Peyer's patch (tissue), 4 donors: ENCODE measurements at places on chromosomes 1 and 21. TPM values are rescaled to one million over a fixed set of nuclear protein-coding genes. Genes with fewer than 3 reads are reported as not detected.

DNA sequence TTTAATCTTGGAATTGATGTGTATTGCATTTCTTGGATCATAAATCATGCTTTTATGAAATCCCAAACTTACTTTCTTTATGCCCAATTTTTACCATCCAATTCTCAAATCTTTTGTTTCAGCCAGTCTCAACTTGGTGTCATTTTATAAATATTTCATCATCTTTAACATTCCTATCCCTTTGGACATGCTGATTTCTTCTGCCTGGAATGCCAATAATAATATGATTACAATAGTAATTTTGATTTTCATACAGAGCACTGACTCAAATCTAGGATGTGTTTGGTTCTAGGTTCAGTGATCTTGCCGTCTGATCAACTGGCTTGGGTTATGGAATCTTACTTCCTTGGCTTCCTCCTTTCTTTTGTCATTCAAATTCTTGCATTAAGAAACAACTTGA, 12.8 kb downstream of the RRP15 start:
- H3K4me1 ChIP-seq, result no peaks in the 10 kb centered on the region
- DNase-seq, result no peak
- H3K27me3 ChIP-seq, result no peaks in the 10 kb centered on the region
- peaks cover 5% of the 10 kb centered on the region for H3K36me3 ChIP-seq

- no peak overlapping the region for H3K27ac ChIP-seq
- no peaks in the 10 kb centered on the region for H3K4me1 ChIP-seq
- no peak for DNase-seq
- H3K27me3 ChIP-seq, result no peaks in the 10 kb centered on the region
- no peaks in the 10 kb centered on the region for H3K36me3 ChIP-seq
Measured at GRCh38 chr21:35491114-35491513, 442.0 kb upstream of the RUNX1 start.

DNA sequence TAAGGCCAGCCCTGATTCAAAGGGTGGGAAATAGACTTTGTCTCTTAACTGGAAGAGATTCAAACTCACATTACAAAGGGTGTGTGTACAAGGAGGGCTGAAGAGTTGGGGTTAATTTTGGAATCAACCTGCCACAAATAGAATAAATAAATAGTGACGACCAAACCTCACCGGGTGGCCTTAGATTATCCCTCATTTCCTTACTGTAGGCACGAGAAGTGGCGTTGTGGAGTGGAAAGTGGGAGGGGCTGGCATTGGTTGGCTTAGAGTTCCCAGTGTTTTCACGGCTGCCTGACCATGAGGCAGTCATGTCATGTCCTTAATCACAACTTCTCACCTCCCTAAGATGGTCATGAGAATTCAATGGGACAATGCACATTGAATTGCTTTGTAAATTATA, 21.3 kb upstream of the RUNX1 start:
- H3K27me3 ChIP-seq, result no peaks in the 10 kb centered on the region
- no peaks in the 10 kb centered on the region for H3K36me3 ChIP-seq
- no peak for DNase-seq
- H3K27ac ChIP-seq, result no peak overlapping the region

GRCh38 chr21:37064841-37065240, 8.0 kb downstream of the PIGP start:
- H3K36me3 ChIP-seq, result no peaks in the 10 kb centered on the region
- DNase-seq, result no peak
- H3K4me1 ChIP-seq, result no peaks in the 10 kb centered on the region
- H3K4me3 ChIP-seq, result no peak overlapping the region
- H3K27ac ChIP-seq, result no peak overlapping the region

- no peaks in the 10 kb centered on the region for H3K27me3 ChIP-seq
- H3K4me1 ChIP-seq, result no peaks in the 10 kb centered on the region
- DNase-seq, result peak; percentile 88
- H3K36me3 ChIP-seq, result no peaks in the 10 kb centered on the region
Measured at GRCh38 chr1:47192458-47193384, 2.9 kb upstream of the PDZK1IP1 start.

DNA sequence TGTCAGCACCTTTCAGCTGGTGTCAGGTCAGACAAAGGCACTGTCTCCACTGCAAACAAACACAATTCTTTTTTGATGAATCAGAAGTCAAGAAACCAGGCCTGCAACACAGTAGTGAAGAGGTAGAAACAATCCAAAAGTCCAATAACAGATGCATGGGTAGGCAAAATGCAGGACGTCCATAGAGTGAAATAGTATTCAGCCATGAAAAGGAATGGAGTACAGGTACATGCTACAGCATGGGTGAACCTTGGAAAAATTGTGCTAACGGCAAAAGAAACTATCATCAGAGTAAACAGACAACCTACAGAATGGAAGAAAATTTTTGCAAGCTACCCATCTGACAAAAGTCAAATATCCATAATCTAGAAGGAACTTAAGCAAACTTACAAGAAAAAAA, 26.2 kb upstream of the ZBTB21 start:
- no peaks in the 10 kb centered on the region for H3K36me3 ChIP-seq
- H3K4me1 ChIP-seq, result no peaks in the 10 kb centered on the region
- no peaks in the 10 kb centered on the region for H3K27me3 ChIP-seq

The SPATA6 gene
- 34.7 TPM for total RNA-seq

DNA sequence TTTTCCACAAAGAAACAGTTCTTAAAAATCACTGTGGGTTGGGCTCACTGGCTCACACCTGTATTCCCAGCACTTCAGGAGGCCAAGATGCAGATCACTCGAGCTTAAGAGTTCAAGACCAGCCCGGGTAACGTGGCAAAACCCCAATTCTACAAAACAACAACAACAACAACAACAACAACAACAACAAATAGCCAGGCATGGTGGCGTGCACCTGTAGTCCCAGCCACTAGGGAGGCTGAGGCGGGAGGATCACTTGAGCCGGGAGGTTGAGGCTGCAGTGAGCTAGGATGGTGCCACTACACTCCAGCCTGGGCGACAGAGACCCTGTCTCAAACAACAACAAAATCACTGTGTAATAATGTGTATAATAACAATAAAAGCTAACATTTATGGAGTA, 40.8 kb downstream of the CDCP2 start:
- H3K4me1 ChIP-seq, result no peaks in the 10 kb centered on the region
- no peak overlapping the region for H3K4me3 ChIP-seq
- H3K27ac ChIP-seq, result no peak overlapping the region
- H3K27me3 ChIP-seq, result no peaks in the 10 kb centered on the region
- no peaks in the 10 kb centered on the region for H3K36me3 ChIP-seq

- no peaks in the 10 kb centered on the region for H3K4me1 ChIP-seq
- H3K4me3 ChIP-seq, result no peak overlapping the region
- DNase-seq, result no peak
- H3K36me3 ChIP-seq, result no peaks in the 10 kb centered on the region
Measured at GRCh38 chr1:214623430-214623829, 20.4 kb downstream of the CENPF start.

DNA sequence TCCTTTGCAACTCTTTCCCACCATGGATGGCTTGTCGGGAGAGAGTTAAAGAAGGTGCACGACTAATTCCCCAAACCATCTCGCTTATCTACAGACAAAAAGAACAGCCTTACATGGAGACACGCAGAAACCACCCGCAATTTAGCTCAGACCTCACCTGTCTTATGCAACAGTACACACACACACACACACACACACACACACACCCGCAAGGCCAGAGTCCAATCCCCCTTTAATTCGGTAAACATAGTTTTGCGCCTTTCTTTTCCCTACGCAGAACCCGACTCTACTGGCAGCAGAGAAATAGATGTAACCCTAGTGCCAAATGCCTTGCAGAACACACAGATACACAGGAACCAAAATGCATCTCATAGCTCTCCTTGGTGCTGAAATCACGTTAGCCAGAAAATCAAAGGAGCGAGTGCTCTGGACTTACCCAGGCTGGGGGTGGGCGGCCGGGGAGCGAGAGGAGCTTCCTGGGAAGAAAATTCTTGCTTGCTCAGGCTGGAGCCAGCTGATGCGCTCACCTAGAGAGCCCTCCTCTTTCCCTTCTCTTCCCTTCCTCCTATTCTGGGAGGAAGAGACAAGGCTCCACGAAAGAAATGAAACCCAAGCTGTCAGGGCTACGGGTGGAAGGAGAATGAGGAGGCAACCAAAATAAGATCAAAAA, 470 bp downstream of the TNR start:
- no peak for DNase-seq
- H3K4me3 ChIP-seq, result no peak overlapping the region
- H3K27ac ChIP-seq, result no peak overlapping the region
- no peaks in the 10 kb centered on the region for H3K36me3 ChIP-seq
- no peaks in the 10 kb centered on the region for H3K27me3 ChIP-seq

The NGF gene
- not detected for total RNA-seq

GRCh38 chr1:232090816-232091215, 464.2 kb downstream of the DISC1 start:
- H3K4me3 ChIP-seq, result no peak overlapping the region
- no peaks in the 10 kb centered on the region for H3K4me1 ChIP-seq
- no peak overlapping the region for H3K27ac ChIP-seq

DNA sequence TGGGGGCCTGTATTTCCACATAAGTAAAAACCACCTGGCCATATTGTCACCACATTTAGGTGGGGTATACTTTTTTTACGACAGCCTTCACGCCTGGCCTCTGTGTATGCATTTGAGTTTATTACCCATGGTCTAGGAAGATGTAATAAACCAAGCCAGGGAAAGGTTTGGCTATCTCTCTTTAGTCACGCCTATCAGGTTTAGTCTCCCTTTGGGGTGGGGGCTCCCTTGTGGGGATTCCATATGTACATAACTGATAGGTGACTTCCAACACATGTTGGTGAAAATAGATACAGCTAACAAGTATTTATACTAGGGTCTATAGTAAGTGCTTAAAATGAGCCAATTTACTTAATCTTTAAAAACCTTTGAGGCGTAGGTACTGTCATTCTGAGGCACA, 4.2 kb downstream of the YBX1 start:
- no peak overlapping the region for H3K27ac ChIP-seq
- no peak overlapping the region for H3K4me3 ChIP-seq
- H3K36me3 ChIP-seq, result no peaks in the 10 kb centered on the region
- H3K27me3 ChIP-seq, result no peaks in the 10 kb centered on the region

The TAS1R1 gene
- total RNA-seq, result not detected
